Gastrocnemius medialis (tissue), 4 donors: ENCODE measurements at places on chromosomes 7 and 10. TPM values are rescaled to one million over a fixed set of nuclear protein-coding genes. Genes with fewer than 3 reads are reported as not detected.

- no peak for DNase-seq
Measured at GRCh38 chr7:101880282-101881054, 63.0 kb downstream of the CUX1 start.

GRCh38 chr10:17907641-17908040, 44.1 kb upstream of the SLC39A12 start:
- no peak for DNase-seq

DNA sequence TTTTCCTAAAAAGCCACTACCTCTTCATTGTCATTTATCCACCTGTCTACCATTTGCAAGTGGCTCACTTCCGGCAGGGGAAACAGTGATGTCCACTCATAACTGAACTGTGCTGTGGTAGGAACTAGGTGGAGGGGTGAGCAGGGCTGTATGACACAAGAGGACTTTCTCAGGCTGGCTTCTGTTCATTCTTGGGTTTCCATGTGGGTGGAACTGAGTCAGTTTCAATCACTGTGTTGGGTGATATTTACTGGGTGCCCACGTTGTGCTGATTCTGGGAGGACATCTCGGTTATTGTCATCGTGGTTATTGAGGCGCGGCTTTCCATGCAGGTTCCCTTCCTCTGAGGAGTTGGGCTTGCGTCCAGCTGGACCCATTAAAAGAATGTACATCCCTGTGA, 38.8 kb downstream of the RAMP3 start:
- DNase-seq, result no peak

- no peak for DNase-seq
Measured at GRCh38 chr7:79790656-79791262, 337.3 kb upstream of the MAGI2 start.

ADARB2 gene
- 0.87 TPM for total RNA-seq

ZNF804B gene
- not detected for total RNA-seq

SPDYE8 gene
- total RNA-seq, result not detected

RALA gene
- 9.2 TPM for total RNA-seq

UPK3B gene
- total RNA-seq, result 0.92 TPM
